ENCODE measurements at places on chromosomes 11 and 22.

DNA sequence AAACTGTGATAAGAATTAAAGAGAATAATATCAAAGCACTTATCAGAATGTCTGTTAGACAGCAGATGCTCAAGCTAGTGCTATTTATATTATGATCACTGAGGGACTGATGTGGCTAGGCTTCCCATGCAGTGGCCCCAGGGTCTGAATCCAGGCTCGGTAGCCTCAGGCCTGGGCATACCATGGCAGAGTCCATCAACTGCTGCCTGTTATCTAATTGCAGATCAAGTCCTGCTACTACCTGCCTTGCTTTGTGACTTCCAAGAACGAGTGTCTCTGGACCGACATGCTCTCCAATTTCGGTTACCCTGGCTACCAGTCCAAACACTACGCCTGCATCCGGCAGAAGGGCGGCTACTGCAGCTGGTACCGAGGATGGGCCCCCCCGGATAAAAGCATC, 57.5 kb downstream of the TIMP3 start:
- DNase-seq: no peak

DNA sequence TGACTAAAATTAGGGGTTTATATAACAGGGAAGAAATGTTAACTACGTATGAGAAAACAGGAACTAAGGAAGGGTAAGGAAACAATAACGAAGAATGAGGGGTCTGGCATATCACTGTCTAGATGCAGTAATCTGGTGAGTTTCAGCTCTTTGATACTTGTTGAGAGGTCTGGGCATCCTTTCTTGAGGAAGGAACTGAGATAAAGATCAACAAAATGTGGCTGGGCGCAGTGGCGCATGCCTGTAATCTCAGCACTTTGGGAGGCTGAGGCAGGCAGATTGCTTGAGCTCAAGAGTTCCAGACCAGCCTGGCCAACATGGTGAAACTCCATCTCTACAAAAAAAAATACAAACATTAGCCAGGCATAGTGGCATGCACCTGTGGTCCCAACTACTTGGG, 2.7 kb downstream of the DCDC1 start:
- no peak for DNase-seq

GRCh38 chr11:14029971-14030920, 67.7 kb downstream of the SPON1 start:
- no peak for DNase-seq

- DNase-seq: no peak
Measured at GRCh38 chr11:61526229-61526628, 17.7 kb downstream of the LRRC10B start.

DNA sequence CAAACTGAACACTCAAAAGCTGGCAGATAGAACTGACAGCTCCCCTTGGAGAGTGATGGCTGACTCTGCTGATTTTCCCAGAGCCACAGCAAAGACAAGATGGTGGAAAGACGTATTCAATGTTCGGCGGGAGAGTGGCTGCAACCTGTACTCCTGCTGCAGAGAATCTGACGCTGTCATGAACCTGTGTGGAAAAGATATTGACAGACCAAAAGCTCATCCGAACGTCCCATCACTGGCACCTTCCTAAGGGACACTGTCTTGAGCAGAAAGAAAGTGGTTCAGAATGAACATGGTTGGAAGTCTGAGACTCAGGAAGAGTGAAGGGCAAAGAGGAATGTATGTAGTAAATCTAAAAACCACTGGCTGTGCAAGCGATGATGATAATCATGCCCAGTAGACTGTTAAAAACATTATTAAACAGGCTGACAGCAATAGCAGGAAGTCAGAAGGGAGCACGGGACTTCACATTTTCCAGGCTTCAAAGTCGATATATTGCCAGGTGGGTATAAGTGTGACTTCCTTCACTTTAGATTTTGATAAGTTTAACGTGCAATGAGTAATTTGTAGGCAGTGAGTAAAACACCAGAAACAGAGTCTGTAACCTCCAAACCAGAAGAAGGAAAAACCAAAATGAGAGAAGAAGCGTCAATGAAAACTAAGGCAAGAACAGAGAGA, 6.2 kb upstream of the IL17REL start:
- DNase-seq: no peak

DNA sequence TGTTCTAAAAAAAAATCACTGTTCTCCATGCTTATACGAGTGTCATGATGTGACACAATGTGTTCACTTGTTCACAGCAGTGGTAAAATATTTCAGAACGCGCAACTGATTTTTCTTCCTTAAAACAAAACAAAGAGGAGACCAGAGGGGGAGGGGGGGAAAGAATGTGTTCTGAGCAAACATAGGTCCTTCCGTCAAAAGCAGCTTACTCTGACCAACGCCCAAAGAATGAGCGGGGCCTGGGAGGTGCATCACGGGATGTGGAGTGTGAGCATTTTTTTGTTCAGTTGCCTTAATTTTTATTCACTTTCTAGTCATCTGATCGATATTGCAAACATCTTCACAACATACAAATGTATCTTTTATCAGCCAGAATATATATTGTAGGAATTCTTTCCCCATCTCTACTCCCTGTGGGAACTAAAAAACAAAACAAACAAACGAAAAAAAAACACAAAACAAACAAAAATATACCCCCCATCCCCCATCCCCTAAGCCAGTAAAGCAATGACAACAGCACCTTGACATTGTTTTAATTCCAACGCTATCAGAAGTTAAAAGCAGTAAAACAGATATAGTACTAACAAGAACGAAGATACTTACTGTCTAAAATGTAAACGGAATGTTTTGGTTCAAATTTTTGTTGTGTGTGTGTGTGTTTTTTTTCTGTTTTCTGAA, 43.3 kb downstream of the BDNF start:
- DNase-seq: no peak

- no peak for DNase-seq
Measured at GRCh38 chr11:62020661-62021060, 53.2 kb upstream of the FTH1 start.

- no peak for DNase-seq
Measured at GRCh38 chr11:74033046-74033445, 24.2 kb upstream of the UCP3 start.

DNA sequence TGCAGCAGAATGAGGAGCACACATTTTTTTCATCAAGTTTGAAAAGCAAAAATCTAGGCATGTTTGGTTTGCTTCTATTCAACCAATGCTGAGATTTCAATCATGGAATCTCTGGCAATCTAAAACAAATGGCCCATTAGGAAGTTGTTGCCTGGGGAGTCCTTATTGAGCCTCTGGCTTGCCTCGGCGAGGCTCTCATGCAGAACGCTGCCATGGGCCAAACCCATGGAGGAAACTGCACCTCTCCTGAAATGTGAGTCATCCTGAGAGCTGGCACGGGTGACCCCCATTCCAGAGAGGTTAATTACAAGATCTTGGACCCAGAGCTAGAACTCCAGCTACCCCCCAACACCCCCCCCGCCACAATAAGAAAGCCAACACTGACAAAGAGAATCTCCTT, 80.7 kb downstream of the MN1 start:
- no peak for DNase-seq

GRCh38 chr11:110133160-110133559, 40.0 kb downstream of the ZC3H12C start:
- no peak for DNase-seq

DNA sequence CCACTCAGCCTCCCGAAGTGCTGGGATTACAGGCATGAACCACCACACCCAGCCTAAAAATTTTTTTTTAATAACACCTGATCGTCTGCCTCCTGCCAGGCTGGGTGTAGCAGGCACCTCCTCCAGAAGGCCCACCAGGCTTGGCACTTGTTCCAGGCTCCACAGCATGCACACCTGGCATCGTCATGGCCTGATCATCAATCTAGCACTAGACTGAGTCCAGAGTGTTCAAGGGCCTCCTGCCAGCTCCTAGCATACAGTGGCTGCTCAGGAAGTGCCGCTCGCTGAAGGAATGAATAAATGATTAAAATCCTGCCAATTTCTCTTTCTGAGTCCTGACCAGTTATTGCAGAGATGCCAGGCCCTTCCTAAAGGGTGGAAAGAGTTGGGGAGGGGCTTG, 3.5 kb upstream of the PDGFB start:
- no peak for DNase-seq

- DNase-seq: no peak
Measured at GRCh38 chr11:106326087-106326486, 248.6 kb downstream of the AASDHPPT start.

GRCh38 chr22:32389685-32390084, 22.4 kb downstream of the RTCB start:
- no peak for DNase-seq

DNA sequence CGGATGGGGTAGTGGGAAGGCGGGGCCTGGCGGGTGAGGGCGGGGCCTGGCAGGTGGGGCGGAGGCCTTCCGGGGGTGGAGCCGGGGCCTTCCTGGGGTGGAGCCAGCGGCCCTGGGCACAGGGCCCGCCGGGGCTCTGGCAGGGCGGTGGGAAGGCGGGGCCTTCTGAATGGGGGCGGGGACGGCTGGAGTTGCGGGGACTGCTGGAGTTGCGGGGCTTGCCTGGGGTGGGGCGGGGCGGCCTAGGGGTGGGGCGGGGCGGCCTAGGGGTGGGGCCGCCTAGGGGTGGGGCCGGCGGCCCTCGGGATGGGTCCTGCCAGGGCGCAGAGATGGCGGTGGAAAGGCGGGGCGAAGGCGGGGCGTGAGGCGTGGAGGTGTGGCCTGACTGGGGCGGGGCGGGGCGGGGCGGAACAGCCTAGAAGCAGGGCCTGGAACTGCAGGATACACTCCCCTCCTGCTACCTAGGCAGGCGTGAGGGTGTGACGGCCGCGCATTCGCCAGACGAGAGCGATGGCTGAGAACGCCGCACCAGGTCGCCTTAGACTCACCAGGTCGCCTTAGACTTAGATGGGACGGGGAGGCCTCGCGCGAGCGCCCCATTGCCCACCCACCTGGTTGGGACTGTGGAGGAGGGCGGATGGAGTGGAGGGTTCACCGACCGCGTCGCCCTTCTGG, 19.3 kb downstream of the RRP7A start:
- peak; percentile 63 for DNase-seq

DNA sequence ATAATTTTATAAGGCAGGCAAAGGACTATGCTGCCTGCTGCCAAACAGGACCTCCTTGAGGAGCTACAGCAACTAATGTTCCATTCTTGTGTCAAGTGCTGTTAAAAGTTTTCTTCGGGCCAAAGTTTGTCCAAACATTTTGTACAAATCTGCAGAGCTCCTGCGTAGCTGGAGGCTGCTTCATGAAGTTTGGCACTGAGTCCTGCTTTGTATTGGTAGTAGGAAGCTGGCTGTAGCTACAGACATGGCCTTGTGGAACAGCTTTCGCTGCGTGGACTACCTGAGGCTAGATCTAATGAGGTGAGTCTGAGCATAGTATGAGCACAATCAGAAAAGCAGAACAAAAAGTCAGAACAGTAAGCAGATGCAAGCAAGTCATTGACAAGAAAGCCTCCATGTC, 528.1 kb downstream of the DLG2 start:
- DNase-seq: no peak

Measured in stimulated activated CD8-positive, alpha-beta memory T cell treated with anti-CD3 and anti-CD28 coated beads, Interleukin-2, amount 100 ng/mL, for 1 hour (primary cell).